Anterior cingulate cortex (tissue), 58 donors: ENCODE measurements at places on chromosomes 7 and 10.

GRCh38 chr7:70410134-70410750 is 721.7 kb upstream of the GALNT17 start:
- no peak for DNase-seq

- DNase-seq, result no peak
Measured at GRCh38 chr7:14432924-14433323, 443.5 kb upstream of the ETV1 start.

- DNase-seq, result no peak
Measured at GRCh38 chr7:134495546-134495945, 31.8 kb upstream of the AKR1B10 start.

- no peak for DNase-seq
Measured at GRCh38 chr7:122362473-122362872, 57.9 kb upstream of the FEZF1 start.

DNA sequence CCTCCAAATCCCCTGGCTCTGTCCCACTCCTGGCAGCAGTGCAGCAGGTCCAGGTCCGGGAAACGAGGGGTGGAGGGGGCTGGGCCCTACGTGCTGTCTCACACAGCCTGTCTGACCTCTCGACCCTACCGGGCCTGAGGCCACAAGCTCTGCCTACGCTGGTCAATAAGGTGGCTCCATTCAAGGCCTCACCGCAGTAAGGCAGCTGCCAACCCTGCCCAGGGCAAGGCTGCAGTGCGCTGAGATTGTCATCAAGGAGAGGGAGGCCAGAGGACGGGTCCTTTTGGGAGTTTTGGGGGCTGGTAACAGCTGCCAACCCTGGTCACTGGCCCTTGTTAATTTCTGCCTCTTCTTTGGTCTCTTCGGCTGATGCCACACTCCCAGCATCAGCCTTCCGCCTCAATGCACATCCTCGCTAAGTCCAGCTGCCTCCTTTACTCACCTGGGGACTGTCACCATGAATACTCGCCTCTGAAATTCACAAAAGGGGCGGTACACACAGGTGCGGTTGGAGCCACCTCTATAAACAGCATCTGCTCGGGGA is 3.5 kb downstream of the EPO start:
- no peak for DNase-seq

DNA sequence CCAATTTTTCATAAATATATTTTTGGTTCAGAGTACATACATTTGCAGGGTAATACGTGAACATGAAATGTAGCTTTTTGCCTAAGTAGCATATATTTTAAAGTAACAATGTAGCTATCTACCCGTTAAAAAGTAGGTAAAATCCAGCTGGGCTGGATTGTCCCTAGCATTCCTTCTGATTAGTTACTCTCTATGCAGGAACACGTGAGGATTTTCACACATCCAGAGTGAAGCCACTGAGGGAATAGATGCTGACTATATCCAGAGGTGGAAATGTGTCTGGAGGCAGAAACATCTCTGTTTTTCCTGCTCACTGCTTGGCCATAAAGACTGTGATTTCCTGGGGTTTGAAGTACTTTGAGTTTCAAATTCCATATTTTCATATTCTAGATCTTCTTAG is 338.9 kb upstream of the KIAA1217 start:
- no peak for DNase-seq

GRCh38 chr7:2632733-2633537 is 1.1 kb downstream of the TTYH3 start:
- peak; percentile 62 for DNase-seq

- DNase-seq, result no peak
Measured at GRCh38 chr7:79624336-79624735, 170.9 kb upstream of the MAGI2 start.

DNA sequence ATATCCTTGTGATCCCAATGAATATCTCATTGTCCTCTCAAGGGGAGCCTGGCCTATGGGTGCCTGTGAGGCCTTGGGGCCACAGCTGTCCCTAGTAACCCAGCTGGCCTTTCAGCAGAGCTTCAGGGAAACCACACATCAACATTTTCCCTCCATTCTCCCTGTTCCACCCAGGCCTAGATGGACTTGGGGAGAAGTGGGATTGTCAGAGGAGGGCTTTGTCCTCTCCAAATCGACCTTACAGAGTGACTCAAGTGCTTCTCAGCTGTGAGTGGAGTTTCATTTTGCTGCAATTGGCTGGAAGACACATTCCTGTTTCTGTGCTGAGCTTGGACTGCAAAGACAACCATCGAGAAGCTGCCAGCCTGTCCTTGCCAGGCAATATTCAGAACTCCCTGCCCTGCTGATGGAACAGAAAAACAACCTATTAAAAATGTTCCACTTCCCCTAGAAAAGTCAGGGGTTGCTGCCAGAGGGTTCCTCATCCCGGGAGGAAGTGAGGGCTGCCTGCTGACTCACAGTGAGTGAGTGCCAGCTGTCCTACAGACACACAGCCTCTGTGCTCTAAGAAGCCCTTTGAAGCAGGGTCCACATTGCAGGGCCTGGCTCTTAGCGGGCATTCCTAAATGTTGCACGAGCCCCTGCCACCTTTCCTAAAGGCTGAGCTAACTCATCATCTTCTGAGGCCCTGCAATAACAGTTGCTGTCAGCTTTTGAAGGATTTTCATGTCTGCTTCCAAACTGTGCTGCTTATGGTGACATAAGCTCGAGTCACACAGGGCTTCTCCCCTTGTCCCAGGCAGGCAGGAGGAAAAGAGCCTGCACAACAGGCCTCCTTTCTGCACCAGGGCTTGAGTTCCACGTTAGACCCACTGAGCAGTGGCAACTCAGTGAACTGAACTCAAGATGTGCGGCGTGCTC is 20.5 kb downstream of the STRA8 start:
- peak; percentile 79 for DNase-seq

DNA sequence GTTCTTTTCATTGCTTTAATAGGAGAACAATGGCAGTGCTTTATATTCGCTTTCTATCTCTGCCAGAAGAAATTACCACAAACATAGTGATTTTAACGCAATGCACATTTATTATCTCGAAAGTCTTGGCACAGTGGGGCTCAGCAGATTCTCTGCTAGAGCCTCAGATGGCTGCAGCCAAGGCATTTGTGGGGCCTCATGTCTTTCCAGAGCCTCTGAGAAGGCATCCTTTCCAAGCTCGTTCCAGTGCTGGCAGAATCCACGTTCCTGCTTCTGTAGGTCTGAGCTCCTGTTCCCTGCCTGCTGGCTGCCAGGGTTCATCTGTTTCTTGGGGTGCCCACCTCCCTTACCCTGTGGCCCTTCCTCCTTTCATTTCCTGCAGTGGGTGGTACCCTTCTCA is 60.2 kb downstream of the LRRC18 start:
- no peak for DNase-seq
